ENCODE measurements at places on chromosomes 3 and 15.

GRCh38 chr15:55198706-55199105 lies 2.0 kb upstream of the RSL24D1 start:
- no peak for DNase-seq

GRCh38 chr15:60649845-60650548 lies 171.1 kb upstream of the ICE2 start:
- no peak for DNase-seq

- DNase-seq: no peak
Measured at GRCh38 chr15:74396445-74397238, 29.2 kb upstream of the CYP11A1 start.

- no peak for DNase-seq
Measured at GRCh38 chr15:58440922-58441321, 9.1 kb downstream of the LIPC start.

- DNase-seq: no peak
Measured at GRCh38 chr3:48863122-48863521, 15.4 kb upstream of the PRKAR2A start.

- DNase-seq: no peak
Measured at GRCh38 chr3:55654123-55654760, 167.1 kb upstream of the WNT5A start.

DNA sequence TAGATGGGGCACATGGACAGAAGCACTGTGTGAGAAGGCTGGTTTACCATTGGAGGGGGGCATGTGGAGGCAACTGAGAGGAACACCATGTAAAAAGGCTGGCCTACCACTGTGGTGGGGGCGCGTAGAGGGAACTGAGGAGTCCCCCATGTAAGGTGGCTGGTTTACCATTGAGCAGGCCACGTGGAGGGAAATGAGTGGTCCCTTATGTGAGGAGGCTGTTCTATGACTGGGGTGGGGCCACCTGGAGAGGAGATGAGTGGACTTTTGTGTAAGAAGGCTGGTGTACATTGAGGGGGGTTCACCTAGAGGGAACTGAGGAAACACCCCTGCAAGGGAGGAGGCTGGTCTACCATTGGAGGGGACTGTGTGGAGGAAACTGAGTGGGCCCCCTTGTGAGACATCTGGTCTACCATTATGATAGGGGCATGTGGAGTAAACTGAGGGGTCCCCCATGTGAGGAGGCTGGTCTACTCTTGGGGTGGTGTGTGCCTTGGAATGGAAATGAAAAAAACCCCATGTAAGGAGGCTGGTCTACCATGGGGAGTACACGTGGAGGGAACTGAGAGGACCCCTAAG lies 156.9 kb downstream of the FBLN2 start:
- DNase-seq: no peak

GRCh38 chr15:66452971-66453580 lies 44.5 kb downstream of the SNAPC5 start:
- DNase-seq: no peak

DNA sequence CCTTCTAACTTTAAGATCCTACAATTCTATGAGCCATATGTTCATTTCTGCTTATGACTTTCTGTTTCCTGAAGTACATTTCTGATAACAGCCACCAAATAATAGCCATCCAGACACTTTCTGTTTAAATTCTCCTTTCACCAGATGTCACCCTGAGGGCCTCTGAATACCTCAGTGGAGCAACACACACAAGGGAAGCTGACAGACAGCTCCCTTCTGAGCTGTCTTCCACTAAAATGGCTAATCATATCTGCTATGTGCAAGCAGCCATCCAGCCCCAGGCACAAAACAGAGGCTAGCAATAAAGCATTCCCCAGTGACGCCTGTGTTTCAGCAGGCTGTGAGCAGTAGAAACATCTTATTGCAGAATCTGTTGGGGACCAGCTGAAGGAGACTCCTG lies 666.6 kb upstream of the UBE2E2 start:
- DNase-seq: no peak

DNA sequence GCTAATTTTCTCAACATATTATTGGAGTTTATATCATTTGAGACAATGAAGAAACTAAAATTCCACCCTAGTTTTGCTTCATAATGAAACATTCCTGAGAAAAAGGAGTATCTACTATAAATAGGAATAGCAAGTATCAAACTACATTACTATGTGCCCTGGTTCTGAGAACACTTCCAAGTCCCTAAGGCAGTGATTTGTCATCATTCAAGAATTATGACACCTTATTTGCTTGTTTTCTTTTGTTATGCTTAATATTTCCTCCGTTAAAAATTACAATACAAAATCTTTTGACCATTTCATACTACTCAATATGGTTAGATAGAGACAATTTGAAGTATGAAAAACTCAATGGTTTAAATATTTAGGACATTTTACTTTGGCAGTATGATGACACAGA lies 707.8 kb upstream of the GOLIM4 start:
- DNase-seq: no peak

DNA sequence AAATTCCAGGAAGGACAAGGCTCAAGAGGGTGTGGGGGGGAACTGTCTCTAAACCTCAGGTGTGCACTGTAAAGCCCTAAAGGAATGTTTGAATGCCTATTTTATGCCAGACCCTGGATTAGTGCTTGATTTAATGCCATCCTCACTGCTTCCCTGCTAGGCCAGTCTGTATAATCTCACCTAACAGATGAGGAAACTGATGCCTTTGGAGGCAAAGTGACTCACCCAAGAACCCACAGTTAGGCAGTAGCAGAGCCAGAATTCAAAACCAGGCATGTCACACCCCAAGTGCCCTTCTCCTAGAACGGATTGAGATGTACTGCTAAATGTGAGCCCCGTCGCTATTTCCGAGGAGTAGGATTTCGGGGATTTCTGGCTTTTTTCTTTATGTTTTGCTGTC lies 7.8 kb downstream of the CAMK1 start:
- DNase-seq: no peak

DNA sequence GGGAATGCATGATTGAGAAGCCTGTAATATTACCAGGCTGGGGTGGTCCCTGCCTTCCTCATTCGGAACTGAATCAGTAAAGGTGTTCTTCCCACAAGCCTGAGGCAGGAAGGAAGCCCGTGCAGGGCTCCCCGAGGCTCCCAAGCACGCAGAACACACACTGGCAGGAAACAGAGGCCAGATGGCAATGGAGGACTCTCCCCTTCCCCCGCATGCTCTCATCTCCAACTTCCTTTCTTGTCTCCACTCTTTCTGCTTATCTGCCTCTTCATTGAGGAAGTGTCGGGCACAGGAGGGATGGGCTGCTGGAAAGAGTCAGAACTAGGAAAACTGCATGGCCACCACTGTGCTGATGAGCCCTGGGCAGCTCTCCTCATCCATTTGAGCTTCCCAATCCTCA lies 123.5 kb downstream of the NUP210 start:
- no peak for DNase-seq

GRCh38 chr15:76905855-76906254 lies 715 bp upstream of the SCAPER start:
- no peak for DNase-seq

DNA sequence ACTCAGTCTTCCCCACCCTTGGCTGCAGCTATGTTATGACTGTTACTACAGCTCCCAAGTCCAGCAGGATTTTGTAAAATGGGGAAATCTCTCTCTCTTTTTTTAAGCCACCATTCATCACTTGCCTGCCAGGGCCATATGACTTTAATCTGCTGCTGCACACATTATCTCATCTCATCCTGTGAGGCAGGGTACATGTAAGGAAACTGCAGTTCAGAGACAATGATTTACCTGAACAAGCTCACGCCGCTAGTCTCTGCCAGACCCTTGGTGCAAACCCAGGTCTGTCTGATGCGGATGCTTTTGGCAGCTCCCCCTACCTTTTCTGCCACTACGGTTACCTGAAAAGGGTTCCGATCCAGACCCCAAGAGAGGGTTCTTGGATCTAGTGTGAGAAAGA lies 78.3 kb downstream of the CHRNA7 start:
- DNase-seq: no peak

DNA sequence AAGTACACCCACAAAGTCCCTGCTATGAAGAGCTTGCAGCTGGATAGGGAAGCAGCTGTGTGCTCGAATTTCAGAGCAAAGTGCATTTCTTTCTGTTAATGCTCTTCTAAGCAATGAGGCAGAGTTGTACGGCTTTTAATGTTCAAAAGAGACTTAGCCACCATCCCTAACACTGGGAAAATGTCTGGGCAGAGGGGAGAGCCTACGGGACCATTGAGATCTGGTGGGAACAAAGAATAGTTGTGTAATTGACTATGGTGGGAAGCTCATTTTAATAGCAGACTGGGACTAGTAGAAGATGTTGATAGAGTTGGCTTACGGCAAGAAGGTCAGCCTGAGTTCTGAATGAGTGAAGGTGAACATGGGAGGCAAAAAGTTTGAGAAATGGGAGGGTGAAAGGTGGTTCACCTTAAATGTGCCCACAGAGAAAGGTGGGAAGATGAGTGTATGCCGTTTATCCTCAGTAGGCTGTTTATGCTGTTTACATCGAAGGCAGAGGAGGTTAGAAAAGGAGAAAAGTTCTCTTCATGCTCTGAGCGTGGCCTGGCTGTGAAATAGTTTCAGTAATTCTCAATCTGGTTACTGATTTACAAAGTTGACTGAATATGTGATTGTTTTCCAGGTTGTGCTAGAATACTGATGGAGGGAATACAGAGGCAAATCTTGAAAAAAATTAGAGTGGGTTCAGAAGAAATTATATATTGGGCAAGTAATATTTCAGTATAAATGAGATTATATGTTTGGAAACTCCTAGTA lies 22.9 kb upstream of the UTS2B start:
- DNase-seq: no peak

DNA sequence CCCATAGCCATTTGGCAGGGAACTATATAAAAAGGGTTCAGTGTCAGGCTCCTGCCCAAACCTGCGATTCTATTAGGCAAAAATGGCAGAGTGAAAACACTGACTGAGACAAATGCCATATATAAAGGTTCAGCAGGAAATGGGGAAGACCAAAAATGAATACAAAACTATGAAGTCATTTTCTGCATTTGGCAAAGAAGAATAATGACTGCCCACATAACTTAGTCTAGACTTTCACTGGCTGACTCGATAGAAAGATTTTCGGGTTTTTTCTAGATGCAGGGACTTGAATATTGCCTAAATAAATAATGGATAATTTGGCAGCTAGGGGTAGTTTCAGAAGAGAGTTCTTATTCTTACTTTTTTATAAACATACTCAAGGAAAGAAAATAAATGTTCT lies 178.0 kb downstream of the TPRG1 start:
- DNase-seq: no peak

- no peak for DNase-seq
Measured at GRCh38 chr3:14488286-14489041, 51.7 kb downstream of the GRIP2 start.

GRCh38 chr3:129605203-129605921 lies 1.1 kb downstream of the PLXND1 start:
- no peak for DNase-seq

DNA sequence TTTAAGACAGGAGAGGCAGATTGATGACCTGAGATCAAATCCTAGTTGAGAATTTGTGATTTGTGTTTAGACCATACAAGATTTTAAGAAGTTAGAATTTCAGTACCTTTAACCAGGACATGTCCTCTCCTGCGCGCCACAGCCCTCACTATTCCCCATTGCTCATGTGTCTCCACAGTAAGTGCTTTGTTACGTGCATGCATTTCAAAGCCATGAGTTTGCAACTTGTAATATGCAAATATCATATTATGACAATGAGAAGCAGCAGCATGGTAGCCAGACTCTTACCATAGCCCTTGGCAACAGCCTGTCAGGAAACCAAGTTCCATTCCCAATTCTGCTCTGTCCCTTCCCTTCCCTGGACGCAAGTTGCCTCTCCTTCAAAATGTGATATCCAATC lies 73.3 kb upstream of the ATP13A5 start:
- DNase-seq: no peak

- DNase-seq: no peak
Measured at GRCh38 chr15:100355342-100355741, 13.6 kb upstream of the ADAMTS17 start.

DNA sequence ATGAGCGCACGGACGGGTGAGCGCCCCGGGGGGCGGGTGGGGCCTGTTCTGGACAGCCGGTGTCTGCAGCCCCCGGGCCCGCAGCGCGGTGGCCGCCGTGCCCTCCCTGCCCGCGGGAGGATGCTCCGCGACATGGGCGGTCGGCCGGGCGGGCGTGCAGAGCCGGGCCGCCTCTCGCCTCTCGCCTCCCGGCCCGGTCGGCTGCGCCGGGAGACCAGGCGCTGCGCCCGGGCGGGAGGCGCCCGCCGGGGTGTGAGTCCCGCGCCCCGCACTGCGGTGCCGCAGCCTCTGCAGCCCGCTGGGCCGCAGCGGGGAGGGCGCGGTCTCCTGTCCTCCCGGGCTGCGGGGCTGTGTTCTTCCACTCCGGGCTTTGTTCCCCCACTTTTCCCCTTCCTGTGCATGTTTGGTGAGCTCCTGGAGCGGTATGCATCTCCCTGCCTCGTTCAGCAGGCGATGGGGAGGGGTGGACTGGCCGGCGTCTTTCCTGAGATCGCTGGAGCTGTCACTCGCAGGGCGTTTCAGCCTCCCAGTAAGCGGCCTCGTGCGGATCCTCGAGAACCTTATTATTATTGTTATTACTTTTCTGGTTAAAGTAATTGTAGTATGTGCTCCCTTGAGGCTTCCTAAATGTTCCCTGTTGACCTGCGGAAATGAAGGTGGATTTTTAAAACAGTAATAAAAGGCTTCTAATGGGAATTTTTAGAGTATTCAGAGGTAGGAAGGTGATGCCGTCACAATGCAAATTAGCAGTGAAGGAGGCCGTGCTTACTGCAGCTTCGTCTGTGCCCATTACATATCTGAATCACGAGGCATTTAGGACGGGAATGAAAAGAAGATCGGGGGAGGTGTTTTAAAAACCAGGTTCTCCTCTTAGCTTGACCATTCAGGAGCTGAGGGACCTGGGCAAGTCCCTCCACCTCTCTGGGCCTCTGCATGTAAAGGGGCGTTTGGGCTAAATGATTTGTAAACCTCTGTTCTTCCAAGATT lies 593 bp downstream of the TMOD2 start:
- DNase-seq: no peak

- DNase-seq: no peak
Measured at GRCh38 chr3:134334901-134335280, 39.4 kb downstream of the AMOTL2 start.

- DNase-seq: no peak
Measured at GRCh38 chr3:43043793-43044192, 62.1 kb downstream of the POMGNT2 start.

Measured in NCI-H1930 (cell line).